ENCODE measurements at places on chromosomes 3 and 15.

DNA sequence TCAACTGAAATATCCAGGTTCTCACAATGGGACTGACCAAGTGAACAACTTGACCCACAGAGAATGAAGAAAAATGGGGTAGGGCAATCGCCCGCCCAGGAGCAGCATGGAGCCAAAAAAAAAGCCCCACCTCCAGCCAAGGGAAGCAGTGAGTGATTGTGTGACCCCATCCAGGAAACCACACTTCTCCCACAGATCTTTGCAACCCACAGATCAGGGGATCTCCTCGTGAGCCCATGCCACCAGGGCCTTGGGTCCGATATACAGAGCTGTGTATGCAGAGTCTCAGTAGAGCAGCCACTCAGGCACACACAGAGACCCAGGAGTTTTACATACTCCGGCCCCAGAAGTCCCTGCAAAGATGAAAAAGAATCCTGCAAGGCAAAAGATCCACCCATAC is 35.7 kb downstream of the PYGO1 start:
- DNase-seq = no peak

DNA sequence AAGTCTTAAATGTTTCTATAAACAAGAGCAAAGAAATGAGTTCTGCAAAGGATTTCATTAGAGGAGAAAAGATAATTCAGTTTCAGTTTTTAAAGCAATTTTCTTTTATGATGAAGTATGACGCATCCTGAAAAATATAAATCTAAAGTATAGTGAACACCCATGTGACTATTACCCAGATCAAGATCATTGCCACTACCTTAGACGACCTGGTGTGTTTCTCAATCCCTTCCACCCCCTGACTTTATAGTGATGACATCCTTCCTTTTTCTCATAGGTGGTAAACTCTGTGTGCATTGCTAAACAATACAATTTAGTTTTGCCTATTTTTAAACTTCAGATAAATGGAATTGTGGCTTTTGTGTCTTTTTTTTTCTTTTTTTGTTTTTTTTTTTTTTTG is 8.4 kb downstream of the STT3B start:
- DNase-seq = no peak

GRCh38 chr3:9649791-9650521 is 651 bp downstream of the MTMR14 start:
- DNase-seq = no peak

DNA sequence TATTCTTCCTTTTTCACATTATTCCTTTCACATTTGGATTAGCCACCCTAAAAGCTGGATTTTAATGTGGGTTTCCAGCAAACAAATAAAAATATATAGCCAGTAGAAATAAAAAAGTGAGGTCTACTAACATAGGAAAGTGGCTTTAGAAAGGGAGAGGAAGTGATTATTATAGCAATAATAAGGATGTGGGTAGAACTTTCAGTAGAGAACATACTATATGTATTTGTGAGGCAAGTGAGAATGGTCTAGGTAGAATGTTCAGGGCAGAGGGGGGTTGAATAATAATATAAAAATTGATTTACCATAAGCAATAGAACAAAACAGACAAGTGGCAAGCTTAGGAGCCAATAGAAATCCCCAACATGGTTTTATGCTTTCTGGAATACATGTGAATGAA is 88.6 kb downstream of the NR1I2 start:
- no peak for DNase-seq

- DNase-seq = no peak
Observed at GRCh38 chr3:40779039-40779438, 254.3 kb downstream of the ZNF621 start.

DNA sequence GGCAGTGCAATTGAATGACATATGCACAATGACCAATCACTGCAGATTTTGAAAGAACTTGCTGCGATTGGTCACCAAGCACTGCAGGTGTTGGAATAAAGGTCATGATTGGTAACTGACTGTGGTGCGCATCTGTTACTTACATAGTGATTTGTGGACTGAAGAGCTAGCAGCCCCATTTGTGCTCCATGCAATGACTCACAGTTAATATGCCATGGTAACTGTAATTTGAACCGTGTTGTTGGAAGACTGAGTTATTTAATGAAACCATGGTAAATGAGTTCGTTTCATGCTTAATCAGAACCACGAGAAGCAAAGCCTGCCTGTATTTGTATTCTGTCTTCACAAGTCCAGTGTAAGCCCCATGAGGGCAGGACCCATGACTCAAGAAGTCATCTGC is 220.5 kb downstream of the TJP1 start:
- DNase-seq = no peak

GRCh38 chr15:70379134-70379533 is 281.4 kb upstream of the TLE3 start:
- DNase-seq = no peak

GRCh38 chr3:43413676-43414368 is 127.5 kb downstream of the SNRK start:
- no peak for DNase-seq

DNA sequence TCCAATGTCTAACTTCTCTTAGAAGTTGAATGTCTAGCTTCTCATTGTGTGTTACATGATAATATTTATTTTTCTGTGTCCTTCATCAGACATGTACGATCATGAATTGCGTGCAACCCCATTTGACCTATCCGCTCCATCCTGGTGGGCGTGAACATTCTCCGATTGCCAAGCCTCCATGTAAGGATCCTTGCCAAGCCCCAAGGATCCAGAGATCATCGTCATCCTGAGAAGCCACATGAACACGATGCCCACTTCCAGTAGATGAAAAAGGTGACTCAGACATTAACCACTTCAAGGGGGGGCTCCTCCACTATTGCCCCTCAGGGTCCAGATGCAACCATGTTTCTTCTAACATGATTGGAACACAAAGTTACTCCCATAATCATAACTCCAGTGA is 25.5 kb upstream of the KNG1 start:
- no peak for DNase-seq

DNA sequence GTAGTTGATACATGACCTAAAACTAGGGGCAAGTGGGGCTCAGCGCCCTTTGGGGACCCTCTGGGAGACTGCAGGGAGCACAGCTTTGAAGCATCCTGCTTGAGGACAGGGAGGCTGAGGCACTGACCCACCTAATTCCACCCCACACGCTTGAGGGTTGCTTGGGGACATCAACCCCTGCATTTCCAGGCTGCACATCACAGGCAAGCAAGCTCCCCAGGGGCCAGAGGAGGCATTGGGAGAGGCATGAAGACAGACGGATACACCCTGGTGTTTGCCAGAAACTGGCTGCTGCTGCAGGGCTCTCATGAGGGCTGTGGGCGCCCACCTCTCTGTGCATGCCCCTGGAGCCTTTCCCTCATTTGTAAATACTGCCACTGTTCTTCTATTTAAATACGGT is 99.3 kb downstream of the ABHD5 start:
- DNase-seq = no peak

GRCh38 chr15:88613074-88613944 is 7.8 kb upstream of the AEN start:
- peak; percentile 77 for DNase-seq

DNA sequence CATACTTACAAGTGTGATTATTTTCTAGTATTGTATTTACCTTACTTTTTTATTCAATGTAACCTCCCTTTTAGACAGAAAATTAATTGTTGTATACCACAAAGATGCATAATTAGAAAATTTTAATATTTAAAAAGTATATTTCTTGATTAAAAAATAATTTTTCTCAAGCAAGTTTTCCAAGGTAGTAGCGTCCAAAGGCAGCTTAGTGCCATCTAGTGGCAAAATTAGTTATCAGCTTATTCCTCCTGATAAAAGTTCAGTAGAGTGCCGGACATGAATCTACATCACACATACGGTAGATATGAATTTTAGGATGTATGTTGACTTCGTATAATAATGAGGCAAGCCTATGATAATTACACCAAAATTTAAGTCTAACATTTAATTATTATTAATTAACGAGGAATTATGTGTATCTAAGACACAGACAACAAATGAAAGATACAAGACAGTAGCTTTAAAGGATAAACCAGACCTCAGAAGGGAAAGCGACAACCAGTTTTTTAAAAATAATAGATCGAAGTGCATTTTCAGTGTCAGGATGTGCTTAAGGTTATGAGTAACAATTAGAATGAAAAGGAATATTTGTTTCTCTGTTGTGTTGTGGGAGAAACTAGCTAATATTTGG is 405.9 kb downstream of the ROBO1 start:
- no peak for DNase-seq

- no peak for DNase-seq
Observed at GRCh38 chr3:170560717-170561382, 25.0 kb downstream of the SLC7A14 start.

DNA sequence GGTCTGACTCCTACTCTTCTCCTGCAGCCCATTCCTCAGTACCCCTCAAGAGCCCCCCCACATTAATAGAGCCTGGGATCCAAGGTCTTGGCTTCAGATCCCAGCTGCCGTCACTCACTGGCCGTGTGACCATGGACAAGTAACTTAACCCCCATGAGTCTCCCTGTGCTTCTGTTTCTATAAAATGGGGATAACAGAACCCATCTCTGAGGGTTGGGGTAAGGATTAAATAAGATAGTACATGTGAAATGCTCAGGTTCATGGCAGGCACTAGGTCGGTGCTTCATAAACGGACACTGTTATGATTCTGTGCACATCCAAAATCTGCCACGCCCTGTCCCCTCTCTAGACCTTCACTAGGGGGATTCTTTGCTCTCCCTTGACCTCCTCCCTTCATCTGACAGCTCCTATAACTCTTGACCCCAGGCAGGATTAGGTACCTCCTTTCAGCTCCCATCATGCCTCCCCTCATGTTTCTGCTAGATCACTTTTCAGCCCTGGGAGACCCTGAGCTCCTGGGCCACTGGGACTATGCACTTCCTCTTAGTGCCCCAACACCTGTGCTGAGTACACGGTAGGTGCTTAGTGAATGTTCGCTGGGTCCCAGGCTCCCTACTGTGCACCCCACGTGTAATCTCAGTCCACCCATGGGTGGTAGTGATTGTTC is 1.5 kb downstream of the CAND2 start:
- no peak for DNase-seq

DNA sequence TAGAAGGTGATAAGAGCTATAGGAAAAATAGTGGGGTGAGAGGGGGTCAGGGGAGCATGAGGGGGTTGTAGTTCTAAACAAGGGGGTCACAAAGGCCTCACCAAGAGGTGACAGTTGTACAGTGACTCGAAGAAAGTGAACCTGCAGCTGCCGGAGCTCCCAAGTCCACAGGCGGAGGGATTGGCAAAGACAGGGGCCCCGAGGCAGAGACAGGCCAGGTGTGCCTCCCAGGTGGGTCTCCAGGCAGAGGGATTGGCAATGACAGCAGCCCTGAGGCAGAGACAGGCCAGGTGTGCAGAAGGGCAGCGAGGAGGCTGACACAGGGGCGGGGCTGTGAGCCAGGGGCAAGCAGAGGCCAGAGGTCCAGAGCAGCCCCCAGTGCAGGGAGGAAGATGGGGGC is 63.7 kb downstream of the DNAJB8 start:
- DNase-seq = no peak
